Midbrain (tissue), 1 donor: ENCODE measurements at places on chromosomes 12 and 14.

DNA sequence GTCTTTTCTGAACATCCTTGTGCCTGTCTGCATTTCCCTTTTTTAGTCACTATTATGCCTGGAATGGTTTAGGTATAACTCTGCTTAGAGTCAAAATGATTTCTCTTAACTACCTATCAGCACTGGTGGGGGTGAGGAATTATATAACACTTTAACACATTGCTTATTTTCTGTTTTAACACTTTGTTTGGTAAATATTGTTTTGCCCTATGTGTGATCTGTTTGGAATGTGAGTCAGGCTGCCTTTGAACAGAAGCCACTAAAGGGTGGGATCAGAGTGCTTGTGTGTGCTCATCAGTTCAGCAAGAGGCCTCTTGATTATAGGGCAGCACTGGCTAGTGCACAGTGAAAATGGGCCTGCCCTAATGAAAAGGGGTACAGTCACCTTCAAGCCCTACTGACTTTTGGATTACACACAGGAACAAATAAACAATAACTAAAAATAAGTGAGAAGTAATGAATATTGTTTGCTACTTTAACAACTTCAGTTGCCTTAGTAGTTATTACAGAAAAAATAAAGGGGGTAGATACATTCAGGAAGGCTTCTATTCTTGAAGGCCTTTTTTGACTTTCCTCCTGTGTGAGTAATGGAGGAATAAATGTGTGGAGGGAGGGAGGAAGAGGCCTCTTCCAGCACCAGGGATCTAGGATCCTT is 23.2 kb downstream of the NGDN start:
- no peak for DNase-seq

DNA sequence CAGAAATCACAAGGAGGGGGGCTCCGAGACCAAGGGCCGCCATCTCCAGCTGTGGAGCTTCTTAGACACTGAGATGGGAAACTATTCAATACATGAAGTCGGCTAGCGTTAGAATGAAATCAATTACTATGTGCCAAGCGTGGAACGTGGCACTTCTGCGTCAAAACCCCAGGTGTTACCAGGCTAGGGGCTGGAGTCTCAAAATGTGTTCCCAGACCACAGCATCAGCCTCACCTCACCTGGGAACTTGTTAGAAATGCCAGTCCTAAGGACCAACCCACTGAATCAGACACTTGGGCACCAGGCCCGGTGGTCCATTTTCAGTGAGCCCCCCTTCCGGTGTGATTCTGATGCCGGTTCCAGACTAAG is 5.0 kb upstream of the SETD1B start:
- DNase-seq: no peak

- no peak for DNase-seq
Observed at GRCh38 chr14:78417532-78417931, 247.4 kb downstream of the NRXN3 start.

GRCh38 chr14:36111822-36112583 is 64.5 kb downstream of the PTCSC3 start:
- no peak for DNase-seq

GRCh38 chr12:79689061-79689476 is 1.7 kb downstream of the PAWR start:
- DNase-seq: no peak
